ENCODE measurements at places on chromosomes 4 and X.

GRCh38 chr4:169207436-169208089 lies 63.2 kb downstream of the SH3RF1 start:
- DNase-seq, result peak; percentile 50

DNA sequence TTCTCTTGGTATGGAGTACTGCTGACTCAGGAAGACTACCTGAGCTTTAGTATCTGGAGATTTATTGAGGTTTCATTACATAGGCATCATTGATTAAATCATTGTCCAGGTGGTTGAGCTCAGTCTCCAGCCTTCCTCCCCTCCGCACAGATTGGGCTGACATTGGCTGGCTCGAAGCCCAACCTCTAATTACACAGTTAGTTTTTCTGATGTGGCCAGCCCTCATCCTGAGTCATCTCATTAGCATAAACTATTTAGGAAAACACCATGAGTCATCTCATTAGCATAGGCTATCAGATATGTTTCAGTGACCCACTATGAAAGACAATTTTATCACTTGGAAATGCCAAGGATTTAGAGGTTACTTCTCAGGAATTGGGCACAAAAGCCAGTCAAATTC lies 93.9 kb upstream of the ANKRD50 start:
- DNase-seq, result peak; percentile 94

DNA sequence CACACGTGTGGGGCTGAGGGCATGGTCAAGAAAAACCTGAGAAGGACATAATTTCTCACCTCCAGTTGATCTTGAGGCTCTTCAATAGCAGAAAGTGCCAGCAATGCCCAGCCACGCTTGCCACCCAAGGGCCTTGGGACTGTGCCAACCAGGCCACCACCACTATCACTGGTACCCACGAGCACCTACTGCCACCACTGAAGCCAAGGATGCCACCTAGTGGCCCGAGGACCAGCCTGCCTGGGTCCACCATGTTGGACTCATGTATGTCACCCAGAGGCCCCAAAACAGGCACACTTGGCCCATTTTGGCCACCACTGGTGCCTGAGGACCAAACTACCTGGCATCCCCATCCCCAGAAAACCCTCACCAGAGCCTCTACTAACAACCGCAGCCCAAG lies 191.8 kb downstream of the ADAM29 start:
- DNase-seq, result no peak

- DNase-seq, result no peak
Measured at GRCh38 chrX:119150163-119151050, 22.8 kb upstream of the KIAA1210 start.

GRCh38 chr4:138164208-138164607 lies 77.9 kb downstream of the SLC7A11 start:
- DNase-seq, result no peak

GRCh38 chrX:137988470-137988869 lies 422.5 kb downstream of the ZIC3 start:
- DNase-seq, result no peak

GRCh38 chr4:118921786-118922185 lies 33.1 kb downstream of the SYNPO2 start:
- DNase-seq, result peak; percentile 72

- DNase-seq, result peak; percentile 58
Measured at GRCh38 chr4:109979920-109980717, 67.4 kb downstream of the EGF start.

GRCh38 chr4:1793940-1794808 lies 1.1 kb downstream of the FGFR3 start:
- peak; percentile 60 for DNase-seq

GRCh38 chr4:130568746-130569145 lies 1472.8 kb downstream of the C4orf33 start:
- DNase-seq, result no peak

DNA sequence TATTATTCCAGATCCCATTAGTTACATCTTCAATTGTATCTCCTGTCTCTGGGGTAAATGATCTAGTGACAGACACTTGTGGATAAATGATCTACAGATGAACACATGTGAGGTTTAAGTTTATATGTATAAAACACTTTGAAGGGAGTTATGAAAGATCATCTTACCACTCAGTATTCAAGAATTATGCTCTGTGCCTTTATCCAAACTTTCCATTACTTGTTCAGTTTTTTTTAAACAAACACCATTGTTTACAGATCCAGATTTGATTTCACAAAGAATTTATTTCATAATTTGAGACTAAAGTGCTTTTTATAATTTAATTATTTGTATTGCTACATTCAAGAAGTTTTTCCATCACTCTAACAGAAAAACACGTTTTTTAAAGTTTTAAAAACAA lies 142.5 kb downstream of the HHIP start:
- DNase-seq, result no peak

GRCh38 chr4:20840648-20841190 lies 140.5 kb downstream of the PACRGL start:
- DNase-seq, result no peak

DNA sequence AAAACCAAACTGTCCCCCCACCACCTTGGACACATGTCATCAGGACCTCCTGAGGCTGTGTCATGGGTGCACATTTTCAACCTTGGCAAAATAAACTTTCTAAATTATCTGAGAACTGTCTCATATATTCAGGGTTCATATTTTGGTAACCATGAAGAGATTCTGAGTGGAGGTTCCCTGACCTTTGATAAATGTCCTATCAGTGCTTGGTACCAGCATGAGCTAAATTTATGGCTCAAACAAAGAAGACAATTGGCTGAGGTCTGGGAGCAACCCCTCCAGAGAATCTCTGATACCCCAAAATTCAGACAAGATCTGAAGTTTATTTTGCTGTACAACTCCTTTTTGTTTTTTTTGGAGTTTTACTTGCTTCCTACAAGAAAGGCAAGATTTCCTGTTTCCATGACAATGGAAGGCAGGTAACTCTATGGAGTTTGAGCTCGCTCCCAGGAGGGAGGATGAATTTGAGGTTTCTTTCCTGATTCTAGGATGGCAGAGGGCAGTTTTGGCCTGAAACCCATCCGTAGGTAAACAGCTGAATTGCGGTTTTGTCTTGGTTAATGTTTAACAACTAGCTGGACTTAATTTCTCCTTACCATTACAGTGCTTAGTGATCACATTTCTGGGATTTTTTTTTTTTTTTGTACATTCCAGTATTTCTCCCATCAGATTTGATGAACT lies 14.5 kb downstream of the UGT2B15 start:
- DNase-seq, result no peak

- no peak for DNase-seq
Measured at GRCh38 chr4:148007792-148008191, 275.9 kb downstream of the ARHGAP10 start.

DNA sequence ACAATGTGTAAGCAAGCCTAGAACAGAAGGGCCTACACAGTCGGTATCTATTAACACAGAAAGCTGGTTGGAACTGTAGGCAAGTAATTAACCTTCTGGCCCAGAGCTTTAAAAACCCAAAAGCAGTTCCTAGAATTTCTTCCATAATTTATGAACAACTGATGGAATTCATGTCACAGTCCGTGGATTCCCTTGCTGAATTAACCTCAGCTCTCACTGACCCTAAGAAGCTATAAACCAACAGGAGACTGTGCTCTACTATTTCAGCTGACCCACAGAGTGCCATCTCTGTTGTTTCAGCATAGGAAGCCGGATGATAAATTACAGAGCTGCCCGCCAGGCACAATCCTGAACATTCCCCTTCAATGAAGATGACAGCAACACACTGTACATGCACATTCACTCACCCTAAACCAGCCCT lies 157.3 kb downstream of the PRDM5 start:
- no peak for DNase-seq

- DNase-seq, result no peak
Measured at GRCh38 chrX:42770566-42770965, 7.4 kb downstream of the PPP1R2C start.

DNA sequence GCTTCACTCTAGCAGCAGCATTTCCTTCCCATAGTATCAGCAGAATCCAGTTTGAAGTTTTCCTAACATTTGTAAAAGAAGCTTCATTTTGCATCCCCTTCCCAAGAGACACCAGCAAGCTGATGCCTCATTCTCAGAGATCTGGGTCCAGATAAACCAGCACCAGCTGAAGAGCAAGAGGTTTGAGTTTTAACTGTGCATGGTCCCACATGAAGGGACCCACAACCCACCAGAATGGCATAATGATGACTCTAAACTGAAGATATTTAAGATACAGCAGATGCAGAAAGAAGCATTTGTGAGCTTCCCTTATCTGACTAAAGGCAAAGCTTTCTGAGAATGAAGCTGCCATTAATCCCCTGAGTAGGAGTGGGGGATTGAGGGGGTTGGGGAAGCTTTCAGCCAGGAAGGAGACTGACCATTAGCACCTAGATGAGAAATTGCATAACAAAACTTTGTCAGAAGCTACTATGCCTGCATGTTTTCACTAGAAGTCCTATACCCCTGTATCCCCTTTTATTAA lies 18.6 kb downstream of the NUDT6 start:
- DNase-seq, result no peak

DNA sequence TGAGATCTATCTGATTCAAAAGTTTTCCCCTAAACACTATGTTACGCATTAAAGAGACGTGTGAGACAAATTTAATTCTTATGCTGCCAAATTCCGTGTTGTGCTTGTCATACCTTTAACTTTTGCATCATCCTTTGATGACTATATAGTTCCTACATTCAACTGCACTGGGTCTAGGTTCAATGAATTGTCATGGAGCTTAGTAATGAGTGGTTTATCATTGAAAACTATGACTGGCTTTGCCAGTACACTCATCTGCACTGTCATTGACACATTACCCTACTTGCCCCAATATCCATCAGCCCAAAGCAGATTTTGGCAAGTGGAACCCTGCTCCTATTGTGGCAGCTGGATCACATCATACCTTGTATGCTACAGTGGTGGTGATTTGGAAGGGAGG lies 882.9 kb upstream of the SLIT2 start:
- DNase-seq, result no peak

- peak; percentile 33 for DNase-seq
Measured at GRCh38 chr4:6926681-6927478, 17.3 kb downstream of the TBC1D14 start.

DNA sequence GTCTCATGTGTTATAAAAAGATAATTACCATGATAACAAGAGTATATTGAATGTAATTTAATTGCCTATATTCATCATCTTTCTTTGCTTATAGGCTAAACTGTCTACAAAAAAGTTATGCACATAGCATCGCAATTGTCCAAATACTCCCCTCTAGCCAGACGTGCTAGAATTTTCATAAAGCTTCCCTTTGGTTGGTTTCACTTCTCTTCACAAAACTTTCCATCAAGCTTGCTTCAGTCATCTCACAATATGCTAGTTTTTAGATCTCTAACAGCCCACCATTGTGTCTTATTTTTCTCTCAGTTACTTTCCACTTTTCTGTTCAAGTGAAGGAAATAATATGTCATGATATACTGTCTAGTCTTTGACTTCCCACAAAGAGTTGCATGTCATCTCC lies 448.3 kb upstream of the SPANXN1 start:
- DNase-seq, result no peak

DNA sequence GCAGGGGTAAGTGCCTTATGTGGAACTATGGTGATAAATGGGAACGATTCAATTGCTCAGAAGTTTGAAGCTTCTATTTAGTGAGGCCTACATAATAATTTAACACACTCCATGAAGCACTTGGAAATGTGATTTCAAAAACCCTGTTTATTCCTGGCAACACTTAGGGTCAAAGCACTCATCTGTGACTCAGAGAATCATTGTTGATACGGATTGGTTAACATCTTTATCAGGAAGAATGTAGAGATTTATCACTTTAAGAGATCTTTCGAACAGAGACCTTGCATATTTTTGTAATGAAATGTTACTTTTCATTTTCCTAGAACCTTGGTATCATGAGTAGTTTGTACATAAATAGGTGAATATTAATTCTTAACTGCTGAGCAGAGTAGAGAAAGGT lies 269.1 kb upstream of the SLIT2 start:
- DNase-seq, result peak; percentile 24

- DNase-seq, result peak; percentile 32
Measured at GRCh38 chrX:148416931-148417330, 83.5 kb upstream of the AFF2 start.

- DNase-seq, result peak; percentile 44
Measured at GRCh38 chr4:77538144-77538543, 67.5 kb upstream of the CXCL13 start.

DNA sequence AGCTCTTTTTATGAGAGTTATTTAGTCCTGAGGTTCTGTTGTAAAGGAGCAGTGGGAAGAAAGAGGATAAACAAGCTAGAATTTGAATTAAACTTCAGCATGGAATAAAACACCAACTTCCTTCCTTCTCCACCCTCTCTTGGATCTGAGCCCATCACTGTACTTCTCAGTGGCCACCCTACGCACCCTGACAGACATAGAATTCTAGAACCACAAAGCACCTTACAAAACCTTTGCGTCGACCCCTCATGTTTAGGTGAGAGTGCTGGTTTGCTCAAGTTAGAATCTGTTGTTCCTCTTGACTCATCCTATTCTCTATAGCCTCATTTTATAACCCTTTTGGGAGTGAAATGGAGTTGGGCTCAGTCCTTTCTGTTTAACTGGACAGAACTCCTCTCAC lies 84.6 kb upstream of the RPL34 start:
- no peak for DNase-seq

- DNase-seq, result no peak
Measured at GRCh38 chrX:32397562-32398216, 813.7 kb downstream of the DMD start.

- no peak for DNase-seq
Measured at GRCh38 chr4:8038719-8039251, 99.1 kb upstream of the AFAP1 start.

- DNase-seq, result peak; percentile 34
Measured at GRCh38 chr4:189204616-189205015, 736.1 kb upstream of the FRG1 start.

GRCh38 chr4:138241281-138242075 lies 671 bp downstream of the SLC7A11 start:
- peak; percentile 21 for DNase-seq

GRCh38 chr4:174434455-174434854 lies 87.8 kb downstream of the HPGD start:
- no peak for DNase-seq

- DNase-seq, result no peak
Measured at GRCh38 chr4:127985989-127986388, 20.8 kb downstream of the ABHD18 start.

GRCh38 chrX:122504026-122504425 lies 680.1 kb upstream of the GRIA3 start:
- peak; percentile 19 for DNase-seq

- no peak for DNase-seq
Measured at GRCh38 chrX:15786915-15787314, 3.4 kb upstream of the ZRSR2 start.

DNA sequence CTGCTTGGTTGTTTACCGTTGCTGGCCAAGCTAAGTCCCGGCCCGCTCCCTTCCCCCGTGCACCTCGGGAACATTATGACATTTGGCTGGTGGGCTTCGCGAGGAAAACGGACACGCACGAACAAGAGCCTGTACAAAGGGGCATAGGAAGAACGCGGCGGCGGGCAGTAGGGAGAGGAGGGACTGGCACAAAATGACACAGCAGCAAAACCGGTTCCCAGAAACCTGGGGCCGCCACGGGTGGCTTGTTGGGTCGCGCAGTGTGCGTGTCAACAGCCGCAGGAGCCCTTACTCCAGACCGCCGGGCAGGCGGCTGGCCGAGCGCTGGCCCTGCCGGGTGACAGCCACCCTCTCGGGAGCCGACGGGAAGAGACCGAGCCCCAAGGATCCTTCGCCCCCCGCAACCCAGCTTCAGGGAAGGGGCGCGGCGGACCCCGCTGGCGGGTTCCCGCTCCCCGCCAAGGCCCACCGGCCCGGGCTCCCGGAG lies 1.6 kb upstream of the LIN54 start:
- DNase-seq, result peak; percentile 48

GRCh38 chr4:74235135-74235534 lies 73.1 kb upstream of the EPGN start:
- DNase-seq, result no peak

All from astrocyte of the hippocampus (primary cell).